HuH-7 (cell line): ENCODE measurements at places on chromosomes 5 and 9.
A peak's percentile ranks its signal among the peaks of the same experiment; 100 is the strongest.

GRCh38 chr9:127732444-127732843 is 2.6 kb downstream of the TOR2A start:
- no peak for DNase-seq

- no peak for DNase-seq
Measured at GRCh38 chr9:1776668-1777067, 238.5 kb upstream of the SMARCA2 start.

DNA sequence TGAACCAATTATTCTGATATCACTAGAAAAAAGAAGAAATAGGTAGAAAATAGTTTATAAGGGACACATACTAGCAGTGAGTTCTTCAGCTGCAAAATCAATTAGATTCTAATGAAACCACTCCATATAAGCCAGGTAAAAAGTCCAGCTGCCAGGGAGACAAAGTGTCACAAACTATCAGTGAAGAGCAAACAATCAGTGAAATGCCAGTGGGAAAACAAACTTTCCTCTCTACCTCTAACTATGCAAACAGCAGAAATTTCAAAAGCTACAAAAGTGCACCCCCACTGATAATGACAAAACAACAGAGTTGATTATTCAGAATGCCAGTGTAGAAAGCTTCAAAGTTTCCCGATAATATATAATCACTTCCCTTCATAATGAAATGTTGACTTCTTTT is 637.2 kb upstream of the ITGA1 start:
- peak; percentile 19 for DNase-seq

GRCh38 chr9:34374905-34375552 is 1.7 kb downstream of the MYORG start:
- peak; percentile 68 for DNase-seq

GRCh38 chr5:148620696-148621095 is 33.6 kb downstream of the HTR4 start:
- no peak for DNase-seq

DNA sequence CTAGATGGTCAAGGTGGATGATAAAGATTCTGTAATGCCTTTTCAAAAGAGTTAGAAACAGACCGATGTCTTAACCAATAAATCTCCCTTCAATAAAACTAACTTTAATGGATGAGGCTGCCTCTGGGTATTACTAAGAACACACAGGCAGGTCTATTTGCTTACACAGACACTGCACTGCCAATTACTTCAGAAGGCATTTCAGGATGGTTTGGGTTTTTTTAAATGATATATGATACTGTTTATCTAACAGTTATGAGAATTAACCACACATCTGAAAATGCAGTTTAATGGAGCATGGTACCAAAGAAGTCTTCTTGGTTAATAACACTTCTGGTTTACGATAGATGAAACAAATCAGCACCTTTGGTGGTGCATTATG is 367.9 kb upstream of the GRAMD2B start:
- DNase-seq: no peak

DNA sequence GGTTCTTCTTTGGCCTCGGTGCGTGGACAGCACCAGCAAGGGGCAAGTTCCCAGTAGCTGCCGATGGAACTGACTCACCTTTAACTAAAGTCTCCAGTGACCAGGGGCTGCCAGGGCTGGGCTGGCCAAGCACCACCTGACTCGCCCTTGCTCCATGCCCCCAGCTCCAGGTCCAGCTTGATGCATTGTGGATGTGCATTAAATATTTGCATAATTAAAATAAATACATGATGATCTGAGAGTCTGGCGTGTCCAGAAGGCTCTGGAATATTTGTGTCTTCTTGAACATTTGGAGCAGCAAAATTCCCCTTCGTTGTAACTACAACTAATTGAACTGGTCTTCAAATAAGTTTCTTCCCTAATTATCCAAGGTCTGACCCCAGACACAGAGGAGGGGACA is 9.5 kb upstream of the PRDM12 start:
- no peak for DNase-seq

DNA sequence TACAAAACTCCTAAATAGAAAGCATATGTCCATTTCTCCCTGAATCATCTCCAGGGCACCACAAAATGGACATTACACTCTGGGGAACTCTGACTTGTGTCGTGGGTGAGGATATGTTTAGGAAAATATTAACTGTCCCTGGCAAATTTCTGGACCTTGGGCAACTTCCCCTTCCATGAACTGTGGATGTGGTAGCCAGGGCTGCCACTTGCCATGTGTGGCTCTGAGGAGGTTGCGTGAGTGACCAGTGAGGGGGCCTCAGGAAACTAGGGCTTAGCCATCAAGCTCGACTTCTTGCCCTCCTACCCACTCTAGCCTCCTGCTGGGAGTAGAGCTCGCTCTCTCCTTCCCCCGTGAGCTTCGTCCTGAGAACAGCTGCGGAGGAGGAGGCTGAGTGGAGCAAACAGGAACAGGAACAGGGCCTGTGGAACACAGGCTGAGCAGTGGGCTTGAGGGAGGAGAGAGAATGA is 13.8 kb upstream of the STC2 start:
- DNase-seq: no peak

DNA sequence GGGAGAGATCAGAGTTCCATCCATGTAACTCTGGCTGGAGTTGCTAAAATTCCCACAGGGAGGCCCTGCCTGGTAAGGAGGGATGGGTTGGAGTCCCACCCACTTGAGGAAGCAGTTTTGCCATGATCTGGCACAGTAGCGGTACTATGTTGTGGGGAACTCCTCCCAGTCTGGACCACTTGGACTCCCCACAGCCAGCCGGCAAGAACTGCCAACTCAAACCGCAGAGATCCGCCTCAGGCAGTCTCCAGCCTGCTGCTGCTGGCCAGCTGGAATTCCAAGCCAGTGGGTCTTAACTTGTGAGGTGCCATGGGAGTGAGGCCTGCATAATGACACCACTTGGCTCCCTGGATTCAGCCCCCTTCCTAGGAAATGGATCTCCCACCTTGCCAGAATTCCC is 151.9 kb downstream of the NDUFS4 start:
- no peak for DNase-seq

GRCh38 chr5:9655641-9656040 is 25.5 kb upstream of the TAS2R1 start:
- DNase-seq: no peak

GRCh38 chr9:132193227-132194124 is 31.6 kb downstream of the NTNG2 start:
- DNase-seq: no peak
